ENCODE measurements at places on chromosomes 11 and 22.

GRCh38 chr11:66363805-66364535 is 7.6 kb downstream of the SLC29A2 start:
- H3K4me1 ChIP-seq, result no peaks in the 10 kb centered on the region
- H3K27me3 ChIP-seq, result no peaks in the 10 kb centered on the region
- no peak overlapping the region for H3K4me3 ChIP-seq
- DNase-seq, result peak; percentile 38

DNA sequence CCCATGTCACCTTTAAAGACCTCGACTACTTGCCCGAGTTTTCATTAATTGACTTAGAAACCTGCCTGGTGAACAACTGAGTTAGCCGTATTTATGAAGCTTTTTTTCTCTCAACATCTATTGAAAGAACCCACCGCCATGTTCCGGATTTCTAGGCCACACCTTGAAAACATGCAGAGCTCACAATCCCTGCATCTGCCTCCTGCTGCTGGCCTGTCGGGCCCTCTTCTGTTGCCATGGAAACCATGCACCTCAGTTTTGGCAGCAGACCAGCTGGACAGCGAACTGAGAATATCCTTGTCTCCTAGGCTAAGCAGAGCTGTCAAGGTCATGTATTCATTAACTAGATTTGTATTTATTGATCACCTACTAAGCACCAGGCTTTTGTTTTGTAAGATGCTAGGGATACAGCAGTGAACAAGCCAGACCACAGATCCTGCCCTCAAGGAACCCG is 4.3 kb upstream of the PATZ1 start:
- no peak overlapping the region for H3K27ac ChIP-seq
- H3K4me1 ChIP-seq, result peaks cover 5% of the 10 kb centered on the region
- DNase-seq, result no peak
- no peaks in the 10 kb centered on the region for H3K36me3 ChIP-seq

- DNase-seq, result no peak
- H3K4me1 ChIP-seq, result no peaks in the 10 kb centered on the region
- no peak overlapping the region for H3K4me3 ChIP-seq
- H3K27me3 ChIP-seq, result no peaks in the 10 kb centered on the region
- H3K36me3 ChIP-seq, result no peaks in the 10 kb centered on the region
- H3K27ac ChIP-seq, result no peak overlapping the region
These were observed 8.9 kb downstream of the RIBC2 start for GRCh38 chr22:45422237-45422983.

GRCh38 chr22:49417833-49418232 is 409.8 kb downstream of the BRD1 start:
- H3K27ac ChIP-seq, result no peak overlapping the region
- no peaks in the 10 kb centered on the region for H3K27me3 ChIP-seq
- H3K36me3 ChIP-seq, result no peaks in the 10 kb centered on the region
- no peak for DNase-seq
- H3K4me3 ChIP-seq, result no peak overlapping the region
- no peaks in the 10 kb centered on the region for H3K4me1 ChIP-seq

DNA sequence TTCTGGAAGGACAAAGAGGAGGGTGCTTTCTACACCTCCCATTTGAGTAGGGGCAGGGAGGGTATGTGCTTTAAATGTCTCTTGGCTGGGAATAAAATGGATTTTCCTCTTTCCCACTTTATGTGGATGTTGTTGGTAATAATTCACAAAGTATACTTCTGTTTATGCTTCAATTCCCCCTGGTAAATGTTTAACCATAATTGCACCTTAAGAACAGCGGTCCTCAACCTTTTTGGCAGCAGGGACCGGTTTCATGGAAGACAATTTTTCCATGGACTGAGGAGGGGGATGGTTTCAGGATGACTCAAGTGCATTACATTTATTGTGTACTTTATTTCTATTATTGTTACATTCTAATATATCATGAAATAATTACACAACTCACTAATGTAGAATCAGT is 4.0 kb upstream of the TP53AIP1 start:
- H3K36me3 ChIP-seq, result no peaks in the 10 kb centered on the region
- DNase-seq, result no peak
- H3K4me1 ChIP-seq, result no peaks in the 10 kb centered on the region
- H3K27me3 ChIP-seq, result no peaks in the 10 kb centered on the region

DNA sequence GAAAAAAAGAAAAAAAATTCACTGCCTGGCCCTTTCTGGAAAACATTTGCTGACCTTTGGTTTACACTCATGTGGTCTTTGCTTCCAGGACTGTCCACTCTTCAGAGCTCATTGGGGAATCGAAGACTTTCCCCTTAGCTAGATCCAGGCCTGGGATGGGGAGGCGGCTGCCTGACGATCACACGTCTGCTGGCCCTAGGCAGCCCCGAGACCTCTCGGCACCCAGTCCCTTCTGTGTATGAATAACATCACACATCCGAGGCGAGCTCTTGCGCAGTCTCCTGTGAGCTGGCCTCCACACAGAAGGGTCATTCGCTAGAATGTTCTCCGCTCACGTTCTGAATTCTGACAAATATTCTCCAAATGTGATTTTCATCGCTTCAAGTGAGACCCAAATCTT is 25.7 kb upstream of the GAL start:
- H3K4me3 ChIP-seq, result no peak overlapping the region
- H3K27me3 ChIP-seq, result no peaks in the 10 kb centered on the region
- no peak for DNase-seq

GRCh38 chr11:61587951-61588727 is 7.3 kb upstream of the SYT7 start:
- H3K36me3 ChIP-seq, result no peaks in the 10 kb centered on the region
- no peak overlapping the region for H3K27ac ChIP-seq
- peaks cover 7% of the 10 kb centered on the region for H3K27me3 ChIP-seq
- peak; percentile 64 for DNase-seq

- H3K27ac ChIP-seq, result no peak overlapping the region
- H3K4me1 ChIP-seq, result no peaks in the 10 kb centered on the region
- DNase-seq, result no peak
- no peaks in the 10 kb centered on the region for H3K36me3 ChIP-seq
- H3K4me3 ChIP-seq, result no peak overlapping the region
These were observed 47.5 kb upstream of the POU2AF1 start for GRCh38 chr11:111426617-111427016.

All from CD4-positive, alpha-beta memory T cell (primary cell).